ENCODE measurements at places on chromosomes 1 and 21.
A peak's percentile ranks its signal among the peaks of the same experiment; 100 is the strongest.

DNA sequence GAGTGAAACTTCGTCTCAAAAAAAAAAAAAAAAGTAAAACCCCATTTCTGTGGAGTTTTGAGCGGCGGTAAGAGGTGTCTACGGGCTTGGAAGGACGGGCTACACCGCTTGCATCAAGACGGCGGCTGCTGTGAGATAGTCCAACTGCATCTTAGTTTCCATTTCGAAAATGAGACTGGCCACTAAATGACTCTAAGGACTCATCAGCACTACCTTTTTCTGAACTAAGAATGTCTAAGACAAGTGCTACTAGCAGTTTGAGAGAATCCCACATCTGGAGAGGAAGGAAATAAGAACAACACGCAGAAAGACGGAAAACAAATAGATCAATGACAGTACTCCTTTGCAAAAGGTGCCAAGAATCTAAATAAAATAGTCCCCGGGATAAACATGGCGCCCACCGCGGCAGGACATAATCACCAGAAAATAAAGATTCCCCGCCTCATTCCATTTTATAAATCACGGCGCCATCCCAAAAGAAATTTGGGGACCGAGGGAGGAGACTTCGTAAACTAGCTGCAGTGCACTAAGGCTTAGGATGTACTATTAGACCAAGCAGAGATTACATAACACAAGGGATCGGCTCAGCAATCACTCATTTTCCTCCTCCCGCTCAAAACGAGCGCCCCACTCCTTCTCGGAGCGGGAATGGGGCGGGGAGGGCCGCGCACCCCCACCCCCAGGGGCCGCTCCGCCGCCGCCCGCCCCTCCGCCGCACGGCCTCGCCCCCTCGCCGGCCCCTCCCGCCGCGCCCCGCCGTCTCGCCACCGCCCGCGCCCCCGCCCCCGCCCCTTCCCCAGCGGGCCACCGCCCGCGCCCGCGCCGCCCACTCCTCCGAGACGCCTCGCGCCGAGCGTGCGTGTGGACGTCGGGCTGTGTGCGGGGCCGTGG, 1.1 kb downstream of the POGZ start:
- peak; percentile 65 for DNase-seq

- peak; percentile 22 for DNase-seq
These were observed 177.5 kb downstream of the HIVEP3 start for GRCh38 chr1:41741244-41741643.

GRCh38 chr21:33047231-33047630, 21.5 kb downstream of the OLIG2 start:
- DNase-seq: no peak

DNA sequence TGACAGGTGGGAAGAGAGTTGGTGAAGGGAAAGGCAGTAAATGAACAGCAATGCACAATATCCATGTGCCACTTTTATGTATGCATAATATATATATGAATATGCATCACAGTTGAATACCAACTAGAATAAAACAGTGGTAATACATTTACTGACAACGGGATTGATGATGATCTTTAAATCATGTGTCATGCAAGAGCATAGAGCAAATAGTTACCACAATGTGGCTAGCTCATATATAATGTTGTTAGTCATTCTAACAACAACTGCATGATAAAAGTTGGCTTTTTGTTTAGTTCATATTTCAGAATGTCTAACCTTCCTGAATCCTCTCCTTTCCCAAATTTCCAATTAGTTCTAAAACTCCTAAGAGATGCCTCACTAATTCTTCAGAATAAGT, 46.4 kb downstream of the GORAB start:
- no peak for DNase-seq

GRCh38 chr1:153899509-153899908, 23.3 kb downstream of the GATAD2B start:
- no peak for DNase-seq

- peak; percentile 13 for DNase-seq
These were observed 52.3 kb downstream of the BCAR3 start for GRCh38 chr1:93629101-93630059.

- no peak for DNase-seq
These were observed 10.8 kb downstream of the TNNT2 start for GRCh38 chr1:201366696-201367095.

- no peak for DNase-seq
These were observed 941 bp upstream of the ROR1 start for GRCh38 chr1:63772876-63773275.

- DNase-seq: peak; percentile 6
These were observed at the start of gene TNFSF4 for GRCh38 chr1:173206816-173207568. TSS of gene TNFSF4 (minus strand) at chr1:173207331. CDS start at chr1:173207176, 155 bp downstream.

DNA sequence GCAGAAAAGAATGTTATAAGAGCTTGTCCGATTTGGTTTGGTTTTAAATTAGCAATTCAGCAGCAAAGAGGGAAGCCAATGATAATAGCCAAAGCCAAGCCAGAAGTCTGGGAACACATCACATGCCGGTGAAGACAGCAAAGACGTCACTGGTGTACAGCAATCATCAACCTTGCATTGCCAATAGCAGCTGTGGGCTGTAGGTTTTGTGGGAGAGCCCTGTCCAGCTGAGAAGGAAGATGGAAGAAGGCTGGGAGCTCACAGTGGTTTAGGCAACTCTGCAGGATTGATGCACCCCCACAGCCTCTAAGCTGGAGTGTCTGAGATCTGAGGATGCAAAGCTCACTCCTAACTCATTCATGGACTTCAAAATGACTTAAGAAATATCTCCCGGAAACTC, 338.7 kb downstream of the SIPA1L2 start:
- no peak for DNase-seq

DNA sequence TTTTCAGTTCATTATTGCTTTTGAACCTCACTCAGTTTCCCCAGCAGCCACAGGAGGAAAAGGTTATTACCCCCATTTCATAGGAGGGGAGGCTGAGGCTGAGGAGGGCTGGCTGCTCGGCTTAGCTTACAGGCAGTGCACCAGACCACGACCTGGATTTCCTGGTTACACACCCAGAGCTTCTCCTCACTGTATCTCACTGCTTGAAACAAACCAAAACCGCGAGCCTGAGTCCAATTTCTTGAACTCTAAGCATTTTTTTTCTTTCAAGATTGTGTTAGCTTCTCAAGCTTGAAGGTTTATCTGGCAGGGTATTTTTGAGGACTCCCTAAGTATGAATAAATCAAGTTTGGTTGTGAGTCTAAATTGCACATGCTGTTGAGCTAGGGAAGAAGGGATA, 188.9 kb upstream of the EDN2 start:
- DNase-seq: no peak

DNA sequence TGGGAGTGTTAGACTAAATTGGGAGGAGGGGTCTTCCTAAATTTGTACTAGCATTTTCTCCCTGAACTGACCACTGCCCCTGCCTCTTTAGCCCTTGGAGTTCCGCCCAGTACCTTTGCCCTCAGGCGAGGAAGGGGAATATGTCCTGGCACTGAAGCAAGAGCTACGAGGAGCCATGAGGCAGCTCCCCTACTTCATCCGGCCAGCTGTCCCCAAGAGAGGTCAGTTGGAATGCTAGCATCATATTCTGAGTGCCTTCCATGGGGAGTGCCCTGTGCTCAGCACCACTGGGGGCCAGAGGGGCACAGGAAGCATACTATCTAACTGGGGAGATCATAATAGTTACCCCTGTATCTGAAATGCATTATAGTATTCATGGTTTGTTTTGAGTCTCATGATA, 10.7 kb downstream of the POLR3GL start:
- DNase-seq: no peak

DNA sequence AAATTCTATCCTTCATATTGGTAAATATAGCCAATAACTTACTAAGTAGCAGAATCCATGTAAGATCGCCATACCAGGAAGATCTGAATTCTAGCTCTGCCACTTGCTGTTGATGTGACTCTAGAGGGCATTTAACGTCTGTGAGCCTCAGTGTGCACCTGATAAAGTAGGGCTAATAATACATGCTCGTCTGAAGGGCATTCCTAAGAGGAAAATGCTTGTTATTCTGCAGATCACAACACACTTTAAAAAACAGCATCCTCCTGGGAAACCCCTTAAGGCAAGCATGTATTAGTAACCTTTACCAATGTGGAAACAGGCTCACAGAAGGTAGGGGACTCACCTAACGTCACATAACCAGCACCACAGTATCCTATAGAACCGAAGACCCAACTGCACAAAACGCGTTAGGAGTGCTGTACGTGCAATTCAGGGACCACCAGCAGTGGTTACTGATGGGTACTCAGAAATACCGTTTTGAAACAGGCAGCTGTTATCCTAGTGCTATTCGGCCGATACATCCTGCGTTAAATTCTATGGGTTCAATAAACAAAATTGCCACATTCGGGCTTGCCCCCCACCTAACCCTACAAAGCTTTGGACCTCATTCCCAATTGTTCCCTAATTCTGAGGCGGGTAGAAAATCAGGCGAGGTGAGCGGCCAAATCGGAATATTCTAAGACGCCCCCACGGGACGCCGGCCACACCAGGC, 758 bp downstream of the DEPDC1 start:
- DNase-seq: no peak

- peak; percentile 74 for DNase-seq
These were observed at the start of gene C2CD4D for GRCh38 chr1:151839457-151840403. TSS of gene C2CD4D (minus strand) at chr1:151839820. CDS start at chr1:151838989, 831 bp downstream.

DNA sequence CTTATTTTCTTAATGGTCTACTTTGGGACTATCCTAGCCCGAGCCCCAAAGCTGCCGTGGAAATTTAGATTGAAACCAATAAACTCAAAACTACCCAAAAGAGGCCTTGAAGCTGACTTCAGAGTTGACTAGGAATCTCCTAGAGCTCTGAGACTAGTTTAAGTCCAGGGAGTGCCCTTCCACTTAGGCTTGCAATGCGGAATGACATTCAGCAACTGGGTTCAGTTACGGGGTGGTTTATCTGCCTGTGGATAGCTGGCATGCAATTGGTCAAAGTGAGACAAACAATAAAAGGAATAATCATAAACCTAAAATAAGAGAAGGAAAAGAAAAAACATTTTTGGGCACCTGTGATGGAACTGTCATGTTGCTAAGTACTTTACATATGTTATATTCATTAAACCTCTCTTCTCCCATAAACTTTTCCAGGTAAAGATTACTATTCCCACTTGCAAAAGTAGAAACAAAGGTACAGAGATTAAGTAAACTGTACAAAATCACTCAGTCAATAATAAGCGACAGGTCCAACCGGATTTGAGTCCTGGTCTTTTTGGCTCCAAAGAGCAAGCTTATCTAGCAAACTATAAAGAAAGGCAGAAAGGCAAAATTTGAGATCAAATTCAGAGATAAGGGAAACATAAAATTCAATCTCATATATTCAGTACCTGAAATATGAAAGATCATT, 56.5 kb downstream of the GPATCH2 start:
- DNase-seq: no peak

GRCh38 chr1:7407544-7407895, 363.6 kb upstream of the VAMP3 start:
- DNase-seq: no peak

DNA sequence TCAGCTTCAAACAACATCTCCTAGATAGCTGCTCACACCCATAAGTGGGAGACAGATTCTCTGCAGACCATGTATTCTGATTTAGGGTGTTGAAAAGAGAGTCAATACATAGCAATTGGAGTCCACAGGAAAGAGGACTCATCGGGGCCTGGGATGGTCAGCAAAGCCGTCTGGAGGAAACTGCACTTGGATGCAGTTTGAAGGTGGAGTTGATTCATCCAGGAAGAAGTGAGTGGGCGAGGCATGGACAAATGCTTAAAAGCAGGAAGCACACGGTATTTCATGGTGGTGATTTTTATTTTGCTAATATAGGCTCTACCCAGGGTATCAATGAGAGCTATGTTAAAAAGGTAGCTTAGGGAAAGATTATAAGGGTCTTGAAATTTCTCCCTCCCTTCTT, 36.8 kb upstream of the DIRAS3 start:
- DNase-seq: no peak

- peak; percentile 68 for DNase-seq
These were observed 863 bp downstream of the TARBP1 start for GRCh38 chr1:234478152-234478480.

GRCh38 chr1:74193908-74194307, 4.1 kb downstream of the LRRIQ3 start:
- DNase-seq: no peak

- DNase-seq: no peak
These were observed 60.4 kb downstream of the KCNN3 start for GRCh38 chr1:154809436-154810413.

DNA sequence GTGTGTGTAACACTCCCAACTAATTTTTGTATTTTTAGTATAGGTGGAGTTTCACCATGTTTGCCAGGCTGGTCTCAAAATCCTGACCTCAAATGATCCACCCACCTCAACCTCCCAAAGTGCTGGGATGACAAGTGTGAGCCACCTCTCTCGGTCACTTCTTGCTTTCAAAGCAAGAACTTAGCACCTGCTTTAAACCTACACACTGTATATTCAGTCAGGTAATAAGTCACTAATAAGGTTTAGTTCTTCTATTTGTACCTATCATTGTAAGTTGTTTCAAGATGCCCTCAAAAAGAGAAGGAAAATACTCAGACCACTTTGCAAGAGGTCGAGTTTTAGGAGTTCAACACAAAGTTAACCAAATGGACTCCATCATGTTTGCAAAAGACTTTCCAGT, 431.3 kb downstream of the MRPL39 start:
- no peak for DNase-seq

DNA sequence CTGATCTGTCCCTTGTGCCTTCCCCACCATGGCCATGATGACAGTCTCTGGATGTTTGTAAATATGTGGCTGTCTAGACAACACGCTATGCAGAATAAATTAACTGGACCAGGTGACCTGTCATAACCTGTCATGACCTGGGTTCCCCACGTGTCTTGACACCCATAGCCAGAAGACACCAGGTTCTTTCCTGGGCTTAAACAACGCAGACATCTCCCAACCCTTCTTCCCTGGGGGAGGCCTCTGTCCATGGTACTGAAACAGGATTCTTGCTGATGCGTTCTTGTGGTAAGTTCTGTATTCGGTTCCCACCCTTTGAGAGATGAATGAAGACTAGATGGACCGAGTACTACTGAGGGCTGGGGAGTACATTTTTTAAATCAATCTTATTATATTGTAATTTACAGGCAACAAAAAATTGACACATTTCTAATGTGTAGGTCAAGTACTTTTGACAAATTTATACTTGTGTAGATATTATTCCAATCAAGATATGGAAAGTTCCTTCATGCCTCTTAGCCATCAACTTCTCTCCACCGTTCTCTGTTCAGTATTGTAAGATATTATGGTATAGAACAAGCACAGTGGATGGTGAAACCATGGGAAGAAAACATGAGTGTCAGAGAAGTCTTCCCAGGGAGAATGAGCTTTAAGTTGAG, 738.8 kb downstream of the PTPRU start:
- DNase-seq: no peak

GRCh38 chr1:220217383-220217988, 54.8 kb downstream of the RAB3GAP2 start:
- no peak for DNase-seq

DNA sequence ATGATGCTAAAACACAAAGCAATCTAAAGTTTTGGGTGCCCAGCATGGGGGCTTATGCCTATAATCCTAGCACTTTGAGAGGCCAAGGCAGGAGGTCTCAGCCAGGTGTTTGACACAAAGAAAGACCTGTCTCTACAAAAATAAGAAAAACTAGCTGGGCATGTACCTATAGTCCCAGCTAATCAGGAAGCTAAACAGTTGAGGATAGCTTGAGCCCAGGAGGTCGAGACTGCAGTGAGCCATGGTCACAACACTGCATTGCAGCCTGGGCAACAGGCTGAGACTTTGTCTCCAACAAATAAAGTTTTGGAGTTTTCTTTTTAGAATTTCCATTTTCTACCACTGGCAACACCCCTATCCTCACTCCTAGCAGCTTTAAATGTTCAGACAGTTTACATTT, 55.1 kb upstream of the GUCA2A start:
- DNase-seq: no peak
